ENCODE measurements at places on chromosomes 5 and 9.

- no peak for DNase-seq
These were observed 22.3 kb downstream of the NTNG2 start for GRCh38 chr9:132184124-132184523.

GRCh38 chr9:4984171-4984620 is 876 bp upstream of the JAK2 start:
- DNase-seq: no peak

DNA sequence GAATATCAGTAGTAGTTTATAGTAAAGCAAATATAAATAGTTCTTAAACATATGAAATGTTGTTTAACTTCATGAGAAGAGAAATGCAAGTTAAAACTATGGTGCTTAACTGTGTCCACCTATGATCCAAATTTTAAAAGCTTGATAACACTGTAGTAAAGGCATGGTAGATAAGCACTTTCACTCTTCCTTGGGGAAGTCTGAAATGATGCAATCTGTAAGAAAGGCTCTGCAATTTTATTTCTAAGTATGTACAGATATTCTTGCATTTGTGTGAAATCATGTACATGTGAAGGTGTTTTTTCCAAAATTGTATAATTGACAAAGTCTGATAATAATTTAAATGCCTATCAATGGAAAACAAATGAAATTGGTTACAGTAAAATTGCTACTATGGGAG is 66.9 kb downstream of the SYK start:
- DNase-seq: no peak

GRCh38 chr5:154806176-154806575 is 44.2 kb downstream of the FAXDC2 start:
- DNase-seq: no peak

- DNase-seq: peak; percentile 30
These were observed 16.9 kb downstream of the OR2V2 start for GRCh38 chr5:181164076-181164952.

GRCh38 chr5:91049800-91050199 is 333.3 kb downstream of the ARRDC3 start:
- DNase-seq: no peak

- DNase-seq: peak; percentile 27
These were observed 62.3 kb downstream of the TSTD2 start for GRCh38 chr9:97570899-97571298.

DNA sequence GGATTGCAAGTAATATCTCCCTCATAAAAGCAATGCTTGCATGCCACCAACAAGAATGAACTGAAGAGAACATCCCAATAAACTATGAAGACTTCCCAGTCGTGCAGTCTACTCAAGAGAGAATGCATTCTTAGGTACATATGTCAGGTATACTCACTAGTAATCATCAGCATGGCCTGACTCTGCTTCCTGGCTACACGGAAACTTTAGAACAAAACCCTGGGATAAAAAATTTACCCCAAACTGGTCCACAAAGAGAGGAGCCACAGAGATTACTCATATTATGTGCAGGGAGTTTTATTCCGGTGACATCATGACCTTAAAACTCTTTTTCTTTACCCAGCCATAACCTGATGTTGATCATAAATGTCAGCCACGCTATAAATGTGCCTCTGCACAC is 57.5 kb upstream of the PAPPA start:
- no peak for DNase-seq

DNA sequence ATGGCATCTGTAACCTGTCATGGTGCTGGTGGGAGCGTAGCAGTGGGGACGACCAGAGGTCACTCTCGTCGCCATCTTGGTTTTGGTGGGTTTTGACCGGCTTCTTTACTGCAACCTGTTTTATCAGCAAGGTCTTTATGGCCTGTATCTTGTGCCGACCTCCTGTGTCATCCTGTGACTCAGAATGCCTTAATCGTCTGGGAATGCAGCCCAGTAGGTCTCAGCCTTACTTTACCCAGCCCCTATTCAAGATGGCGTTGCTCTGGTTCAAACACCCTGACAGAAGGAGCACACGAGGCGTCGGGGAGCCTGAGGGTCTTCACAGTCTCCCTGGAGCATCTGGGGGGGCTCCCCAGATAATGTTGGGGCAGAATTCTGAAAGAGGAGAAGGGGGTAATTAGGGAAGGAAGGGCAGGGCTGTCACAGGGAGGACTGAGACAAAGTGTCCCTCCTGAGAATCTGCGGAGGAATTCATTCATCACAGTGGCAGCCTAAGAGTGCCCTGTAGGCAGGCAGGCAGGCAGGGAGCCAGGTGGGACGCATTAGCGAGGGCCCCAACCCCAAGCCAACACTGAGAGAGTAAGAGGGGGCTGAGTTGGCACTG is 21.3 kb upstream of the NCS1 start:
- DNase-seq: no peak

GRCh38 chr5:164652276-164652660 is 1146.8 kb downstream of the MAT2B start:
- DNase-seq: no peak

GRCh38 chr9:128091144-128091543 is 23.1 kb downstream of the SLC25A25 start:
- peak; percentile 95 for DNase-seq

DNA sequence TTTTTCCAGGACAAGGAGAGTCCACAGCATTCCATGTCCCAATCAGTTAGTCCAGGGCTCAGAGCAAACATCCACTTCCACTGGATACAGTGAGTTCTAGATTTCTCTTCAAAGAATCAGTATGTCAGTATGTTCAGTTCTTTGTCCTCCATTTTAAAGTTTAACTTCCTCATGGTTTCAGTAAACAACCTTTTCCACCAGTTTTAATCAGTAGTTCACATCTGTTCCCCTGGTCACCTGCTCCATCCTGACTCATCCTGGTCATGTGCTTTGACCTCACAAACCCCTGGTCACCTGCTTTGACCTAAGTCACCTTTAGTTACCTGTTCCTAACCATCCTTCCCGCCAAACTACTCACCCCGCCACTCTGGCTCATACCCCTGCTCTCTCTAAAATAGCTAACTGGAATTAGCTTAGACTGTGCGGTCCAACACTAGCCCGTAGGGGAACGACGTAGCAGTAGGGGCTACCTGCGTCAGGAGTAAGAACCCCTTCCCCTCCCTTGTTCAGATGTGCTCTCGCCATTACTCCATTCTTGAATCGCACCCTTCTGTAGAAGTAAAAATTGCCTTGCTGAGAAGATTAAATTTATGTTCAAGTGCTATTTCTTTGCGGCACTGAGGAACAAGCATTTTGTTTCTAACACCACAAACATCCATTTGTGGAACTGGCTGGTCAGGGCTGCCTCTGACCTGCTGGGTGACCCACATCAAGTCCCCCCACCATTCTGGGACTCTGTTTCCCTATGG is 5.5 kb downstream of the ENG start:
- no peak for DNase-seq

- no peak for DNase-seq
These were observed 70.1 kb downstream of the PDE4D start for GRCh38 chr5:59823420-59823819.

DNA sequence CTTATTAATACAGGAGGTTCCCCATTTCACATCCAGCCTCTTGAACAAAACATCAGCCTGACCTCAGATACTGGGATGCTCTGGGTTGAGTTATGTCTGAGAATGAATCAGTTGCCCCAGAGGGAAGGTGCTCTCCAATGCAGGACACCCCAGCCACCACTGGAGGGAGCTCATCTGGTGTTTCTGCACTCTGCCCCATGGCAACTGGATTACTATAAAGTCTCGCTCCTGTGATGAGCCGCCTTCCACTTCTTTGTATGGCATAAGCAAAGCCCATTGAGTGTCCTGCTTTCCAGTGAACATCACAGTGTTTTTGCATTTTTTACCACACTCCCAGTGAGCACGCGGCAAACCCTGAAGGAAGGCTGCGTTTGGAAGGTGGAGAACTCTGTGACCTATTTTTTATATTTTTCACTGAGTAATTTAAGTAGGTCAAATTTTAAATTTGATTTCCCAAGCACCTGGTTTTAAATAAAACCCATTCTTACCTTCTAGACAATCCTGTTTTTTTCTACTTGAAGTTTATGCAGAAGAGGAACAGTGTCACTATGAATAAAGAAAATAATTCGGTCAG is 176.9 kb upstream of the WWC1 start:
- DNase-seq: no peak

GRCh38 chr5:74127381-74128320 is 501.7 kb downstream of the ARHGEF28 start:
- DNase-seq: no peak

- no peak for DNase-seq
These were observed 275.1 kb downstream of the SLF1 start for GRCh38 chr5:94893412-94894135.

GRCh38 chr9:105023788-105024187 is 95.8 kb upstream of the ABCA1 start:
- DNase-seq: no peak

- DNase-seq: no peak
These were observed 141.7 kb downstream of the HTR1A start for GRCh38 chr5:63820577-63820976.

DNA sequence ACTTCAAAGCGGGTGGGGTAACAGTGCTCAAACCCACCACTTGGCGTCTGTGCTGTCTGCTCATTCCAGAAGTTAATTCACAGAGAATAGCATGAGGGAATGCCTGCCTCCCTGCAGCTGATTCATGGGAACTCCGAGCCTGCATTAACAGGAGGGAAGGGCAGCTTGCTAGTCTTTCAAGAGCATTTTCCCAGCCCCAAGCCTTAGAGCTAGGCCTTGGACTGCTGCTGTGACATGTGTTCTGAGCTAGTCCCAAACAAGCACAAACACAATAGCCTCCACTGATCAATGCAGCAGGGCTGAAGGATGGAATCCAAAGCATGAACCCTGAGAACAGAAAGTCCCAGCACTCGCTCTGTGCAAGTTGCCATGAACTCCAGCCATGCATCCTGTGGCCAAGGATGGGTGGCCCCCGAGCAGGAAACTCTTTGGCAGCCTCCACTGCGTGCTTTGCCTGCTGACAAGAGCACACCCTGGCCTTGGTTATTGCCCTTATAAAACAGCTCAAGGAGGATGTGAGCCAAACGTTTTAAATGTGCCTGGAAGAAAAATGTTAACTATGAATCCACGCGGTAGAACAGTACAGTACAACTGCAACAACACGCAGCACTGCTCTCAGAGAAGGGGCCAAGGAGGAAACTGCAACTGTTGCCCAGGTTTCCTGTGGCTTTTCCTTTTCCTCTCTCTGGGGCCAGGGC is 653.1 kb upstream of the KLF4 start:
- peak; percentile 99 for DNase-seq

GRCh38 chr9:109289186-109289585 is 31.7 kb downstream of the EPB41L4B start:
- DNase-seq: no peak

GRCh38 chr5:99747342-99747741 is 787.8 kb upstream of the FAM174A start:
- DNase-seq: no peak

DNA sequence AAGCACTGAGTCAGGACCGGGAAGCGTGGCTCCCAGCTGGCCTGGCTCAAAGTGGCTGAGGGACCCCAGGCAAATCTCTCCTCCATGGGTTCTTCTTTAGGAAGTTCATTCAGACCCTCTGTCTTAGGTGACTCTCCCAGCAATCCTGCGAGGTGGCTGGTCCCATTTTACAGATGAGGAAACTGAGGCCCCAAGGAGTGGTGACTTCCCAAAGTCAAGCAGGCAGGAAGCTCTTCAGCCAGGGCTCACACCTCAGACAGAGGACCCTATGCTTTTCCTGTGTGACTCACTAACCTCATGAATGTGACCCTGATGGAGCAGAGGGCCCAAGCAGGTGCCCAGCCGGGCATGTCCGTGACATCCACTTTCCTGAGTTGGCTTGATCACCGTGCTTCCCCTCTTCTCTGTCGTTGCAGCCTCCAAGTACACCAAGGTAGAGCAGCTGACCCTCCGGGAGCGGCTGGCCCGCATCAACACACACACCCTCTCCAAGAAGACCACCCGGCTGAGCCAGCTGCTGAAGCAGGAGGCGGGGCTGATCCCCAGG is 36.5 kb downstream of the ARHGEF37 start:
- DNase-seq: no peak

DNA sequence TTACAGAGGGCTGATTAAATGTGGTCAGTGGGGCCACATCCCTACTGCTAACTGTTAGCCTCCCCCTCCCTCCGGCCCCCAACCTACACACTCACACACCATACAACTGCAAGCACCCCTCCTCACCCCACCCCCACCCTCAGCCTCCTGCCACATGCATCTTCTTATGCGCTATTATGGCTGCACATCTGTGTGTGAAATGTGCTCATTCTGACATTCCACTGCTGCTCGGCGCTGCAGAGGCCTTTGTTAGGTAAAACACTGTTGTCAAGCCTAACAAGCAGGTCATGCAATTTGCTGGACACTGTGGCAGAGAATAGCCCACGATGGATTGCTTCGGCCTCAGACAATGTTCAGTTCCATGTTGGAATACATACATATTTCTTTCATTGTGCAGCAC is 173.6 kb downstream of the NR2F1-AS1 start:
- DNase-seq: no peak

- peak; percentile 29 for DNase-seq
These were observed 1816.5 kb downstream of the MAT2B start for GRCh38 chr5:165321912-165322311.

GRCh38 chr5:87411973-87412629 is 629 bp downstream of the CCNH start:
- peak; percentile 53 for DNase-seq

DNA sequence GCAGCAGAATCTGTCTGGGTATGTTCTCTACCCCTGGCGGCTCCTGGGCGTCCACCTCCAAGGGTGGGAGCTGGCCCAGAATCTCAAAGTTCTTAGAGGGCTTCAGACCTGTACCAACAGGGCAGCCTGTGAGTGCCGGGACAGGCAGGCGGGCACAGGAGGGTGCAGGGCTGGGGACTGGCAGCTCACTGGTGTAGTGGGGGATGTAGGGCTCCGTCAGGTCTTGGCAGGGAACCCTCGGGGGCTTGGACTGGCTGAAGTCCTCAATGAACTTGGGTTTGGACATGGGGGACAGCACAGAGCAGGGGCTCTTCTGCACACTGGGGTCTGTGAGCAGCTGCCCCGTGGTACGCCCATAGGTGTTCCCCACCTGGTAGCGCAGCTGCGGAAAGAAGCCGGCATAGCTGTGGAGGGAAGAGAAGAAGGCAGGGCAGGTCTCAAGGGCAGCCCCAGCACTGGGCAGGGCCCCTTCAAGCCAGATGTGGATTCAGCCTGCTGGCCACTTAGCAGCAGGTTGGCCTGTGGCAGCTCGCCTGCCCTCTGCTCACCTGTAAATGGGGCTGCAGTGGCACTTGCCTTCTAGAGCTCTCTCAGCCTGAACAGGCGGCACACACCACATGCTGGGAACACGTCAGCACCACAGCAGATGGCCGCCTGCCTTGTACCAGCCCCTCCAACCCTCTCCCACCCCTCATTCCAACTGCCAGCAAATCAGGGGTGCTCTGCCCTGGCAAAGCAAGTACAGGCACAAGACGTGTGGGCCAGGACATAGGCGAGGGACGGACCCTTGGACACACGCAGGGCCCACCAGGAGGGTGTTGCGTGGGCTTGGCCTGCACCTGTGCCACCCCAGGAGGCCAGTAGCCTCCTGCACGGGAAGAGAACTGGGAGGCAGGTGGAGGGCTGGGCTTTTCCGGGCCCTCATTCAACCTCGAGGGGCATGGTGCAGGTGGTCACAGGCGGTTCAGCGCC is 4.6 kb downstream of the TUBB4B start:
- DNase-seq: no peak

All from fibroblast of gingiva (primary cell).